Gastrocnemius medialis (tissue), 4 donors: ENCODE measurements at places on chromosomes 6 and 20.

DNA sequence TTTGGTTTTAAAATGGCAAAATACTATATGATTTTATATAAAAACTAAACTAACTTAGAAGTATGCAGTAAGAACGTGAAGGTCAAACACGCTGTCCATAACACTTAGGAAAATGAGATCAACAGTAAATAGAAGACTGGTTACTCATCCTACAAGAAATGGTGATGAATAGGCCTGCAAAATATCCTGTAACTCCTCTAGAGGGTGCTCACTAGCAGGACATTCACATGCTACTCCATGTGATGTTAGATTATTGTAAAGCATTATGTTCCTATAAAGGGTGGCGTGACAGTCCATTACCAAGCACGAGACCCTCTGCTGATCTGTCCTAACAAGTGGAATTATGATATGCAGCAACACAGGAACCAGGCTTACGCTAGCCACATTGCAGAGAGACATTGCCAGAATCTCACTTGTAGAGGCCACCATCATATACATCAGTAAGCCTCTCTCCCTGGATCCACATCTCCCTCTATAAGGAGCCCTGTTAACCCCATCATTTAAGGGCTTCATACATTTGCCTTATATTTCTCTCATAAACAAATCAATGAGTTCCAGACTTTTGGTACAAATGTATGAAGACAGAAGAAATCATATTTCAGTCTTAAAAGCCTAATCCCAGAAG is 18.0 kb upstream of the DEFB129 start:
- DNase-seq, result no peak
- no peak overlapping the region for H3K27ac ChIP-seq

- no peaks in the 10 kb centered on the region for H3K27me3 ChIP-seq
- no peak for DNase-seq
- H3K4me3 ChIP-seq, result no peak overlapping the region
- H3K4me1 ChIP-seq, result no peaks in the 10 kb centered on the region
- H3K36me3 ChIP-seq, result no peaks in the 10 kb centered on the region
- no peak overlapping the region for H3K27ac ChIP-seq
Observed at GRCh38 chr6:71707059-71707458, 179.3 kb upstream of the RIMS1 start.

GRCh38 chr20:10596710-10597121 is 77.1 kb downstream of the JAG1 start:
- no peak overlapping the region for H3K4me3 ChIP-seq
- H3K27ac ChIP-seq, result no peak overlapping the region
- no peak for DNase-seq
- no peaks in the 10 kb centered on the region for H3K27me3 ChIP-seq
- no peaks in the 10 kb centered on the region for H3K36me3 ChIP-seq

DNA sequence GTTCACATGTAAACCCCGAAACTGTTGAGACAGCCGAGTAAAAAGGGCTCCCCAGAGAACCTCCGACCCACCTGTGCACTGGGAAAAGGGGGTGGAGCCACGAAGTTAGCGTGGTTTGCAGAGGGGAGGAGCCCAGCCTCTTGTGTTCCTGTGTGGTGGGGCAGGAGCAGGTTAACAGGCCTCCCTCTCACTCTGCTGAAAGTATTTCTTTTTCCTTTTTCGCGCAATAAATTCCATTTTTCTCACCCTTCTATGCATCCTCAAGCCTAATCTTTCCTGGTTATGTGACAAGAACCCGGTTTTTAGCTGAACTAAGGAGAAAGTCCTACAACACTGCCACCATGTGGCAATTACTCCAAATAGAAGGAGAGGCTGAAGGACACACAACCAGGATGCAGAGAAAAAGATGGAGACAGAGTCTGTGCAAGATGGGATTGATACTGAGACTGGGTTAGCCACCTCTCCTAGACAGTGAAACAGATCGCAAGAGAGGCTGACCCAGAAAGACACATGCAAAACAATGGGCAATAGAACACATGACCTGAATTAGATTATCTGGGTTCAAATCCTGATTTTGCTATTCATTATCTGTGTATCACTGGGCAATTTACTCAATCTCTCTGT is 168.7 kb upstream of the PRSS16 start:
- H3K36me3 ChIP-seq, result no peaks in the 10 kb centered on the region
- H3K4me3 ChIP-seq, result no peak overlapping the region
- no peak overlapping the region for H3K27ac ChIP-seq
- no peak for DNase-seq

- H3K27ac ChIP-seq, result no peak overlapping the region
- no peak overlapping the region for H3K4me3 ChIP-seq
- no peak for DNase-seq
- H3K27me3 ChIP-seq, result no peaks in the 10 kb centered on the region
- H3K36me3 ChIP-seq, result no peaks in the 10 kb centered on the region
- H3K4me1 ChIP-seq, result no peaks in the 10 kb centered on the region
Observed at GRCh38 chr6:142378138-142378875, 76.5 kb downstream of the ADGRG6 start.

GRCh38 chr20:25605148-25605547 is 18.7 kb downstream of the NANP start:
- H3K4me1 ChIP-seq, result no peaks in the 10 kb centered on the region
- no peaks in the 10 kb centered on the region for H3K27me3 ChIP-seq
- H3K27ac ChIP-seq, result no peak overlapping the region
- DNase-seq, result no peak
- H3K4me3 ChIP-seq, result no peak overlapping the region

- H3K36me3 ChIP-seq, result no peaks in the 10 kb centered on the region
- H3K27ac ChIP-seq, result no peak overlapping the region
- no peak for DNase-seq
- no peak overlapping the region for H3K4me3 ChIP-seq
Observed at GRCh38 chr6:3414327-3415081, 42.3 kb downstream of the SLC22A23 start.

- no peaks in the 10 kb centered on the region for H3K4me1 ChIP-seq
- no peak for DNase-seq
- H3K27me3 ChIP-seq, result no peaks in the 10 kb centered on the region
- no peak overlapping the region for H3K27ac ChIP-seq
Observed at GRCh38 chr6:29872791-29873190, 45.2 kb downstream of the HLA-G start.

DNA sequence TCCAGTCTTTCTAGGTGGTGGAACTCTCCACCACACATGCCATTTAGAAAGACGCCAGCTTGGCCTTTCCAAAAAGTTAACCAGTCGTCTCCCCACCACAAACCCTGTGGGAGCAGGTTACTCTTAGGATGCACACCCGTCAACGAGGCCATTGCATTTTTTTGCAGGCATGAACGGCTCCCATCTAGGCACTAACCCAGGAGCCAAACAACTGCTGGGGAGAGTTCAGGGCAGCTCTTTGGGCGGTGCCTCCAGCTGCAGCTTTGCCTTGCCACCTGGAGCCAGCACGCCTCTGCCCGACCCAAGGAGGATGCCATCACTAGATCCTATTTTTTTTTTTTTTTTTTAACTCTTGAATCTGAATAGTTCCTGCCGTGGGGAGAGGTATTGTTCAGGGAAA is 39.9 kb downstream of the TBC1D7 start:
- no peaks in the 10 kb centered on the region for H3K27me3 ChIP-seq
- H3K4me3 ChIP-seq, result no peak overlapping the region
- no peaks in the 10 kb centered on the region for H3K36me3 ChIP-seq
- no peaks in the 10 kb centered on the region for H3K4me1 ChIP-seq

DNA sequence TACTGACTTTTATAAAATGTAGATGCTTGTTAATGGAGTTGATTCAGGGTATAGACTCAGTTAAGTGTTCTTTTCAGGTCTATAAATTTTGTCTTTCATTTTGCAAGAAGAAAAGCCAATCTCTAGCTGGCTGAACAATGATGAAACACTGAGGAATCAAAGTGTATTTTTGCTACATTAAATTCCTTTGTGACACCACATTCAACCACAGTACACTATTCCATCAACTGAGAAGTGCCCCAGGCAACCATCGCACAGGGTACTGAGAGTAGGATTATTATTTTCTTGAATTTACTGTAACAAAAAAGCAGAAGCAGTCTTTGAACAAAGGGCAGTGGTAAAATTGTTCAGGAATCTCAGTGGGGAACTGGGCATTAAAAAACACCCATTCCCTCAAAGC is 83.6 kb downstream of the PREP start:
- no peaks in the 10 kb centered on the region for H3K27me3 ChIP-seq
- H3K4me1 ChIP-seq, result peaks cover 62% of the 10 kb centered on the region
- no peak for DNase-seq
- H3K36me3 ChIP-seq, result no peaks in the 10 kb centered on the region

- H3K27ac ChIP-seq, result no peak overlapping the region
- no peak for DNase-seq
- peaks cover 84% of the 10 kb centered on the region for H3K36me3 ChIP-seq
- H3K4me1 ChIP-seq, result no peaks in the 10 kb centered on the region
Observed at GRCh38 chr6:167917551-167918154, 79.8 kb upstream of the KIF25 start.

DNA sequence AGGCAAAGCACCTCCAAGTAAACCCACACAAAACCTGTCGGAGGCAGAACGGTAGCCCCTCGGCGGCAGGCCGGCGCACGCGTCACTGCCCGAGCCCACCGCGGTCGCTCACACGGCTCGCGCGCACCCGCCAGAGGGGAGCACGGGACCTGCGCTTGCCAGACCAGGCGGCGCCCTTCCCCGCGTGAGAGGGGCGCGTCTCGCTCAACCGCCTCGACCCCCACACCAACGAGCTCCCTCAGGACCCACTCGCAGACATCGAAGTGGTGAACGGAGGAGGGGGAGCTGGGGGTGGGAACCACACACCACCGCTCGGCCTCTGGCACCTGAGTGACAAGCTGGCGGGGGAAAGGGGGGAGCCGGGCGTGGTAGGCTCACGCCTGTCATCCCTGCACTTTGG is 1513.4 kb upstream of the DEFB115 start:
- no peak overlapping the region for H3K4me3 ChIP-seq
- no peak for DNase-seq
- H3K27me3 ChIP-seq, result no peaks in the 10 kb centered on the region
- no peak overlapping the region for H3K27ac ChIP-seq

GRCh38 chr20:62977613-62978560 is 25.4 kb downstream of the SLC17A9 start:
- no peak overlapping the region for H3K4me3 ChIP-seq
- no peaks in the 10 kb centered on the region for H3K36me3 ChIP-seq
- H3K27ac ChIP-seq, result no peak overlapping the region
- no peak for DNase-seq
- H3K27me3 ChIP-seq, result peaks cover 80% of the 10 kb centered on the region
- no peaks in the 10 kb centered on the region for H3K4me1 ChIP-seq

GRCh38 chr6:148775161-148775560 is 28.3 kb downstream of the UST start:
- H3K27ac ChIP-seq, result no peak overlapping the region
- no peak for DNase-seq
- H3K4me3 ChIP-seq, result no peak overlapping the region
- H3K27me3 ChIP-seq, result no peaks in the 10 kb centered on the region
- no peaks in the 10 kb centered on the region for H3K36me3 ChIP-seq

- H3K4me3 ChIP-seq, result no peak overlapping the region
- no peaks in the 10 kb centered on the region for H3K36me3 ChIP-seq
- no peak overlapping the region for H3K27ac ChIP-seq
- no peaks in the 10 kb centered on the region for H3K27me3 ChIP-seq
- no peak for DNase-seq
Observed at GRCh38 chr20:57867181-57867803, 157.5 kb upstream of the PMEPA1 start.

- no peaks in the 10 kb centered on the region for H3K36me3 ChIP-seq
- no peaks in the 10 kb centered on the region for H3K27me3 ChIP-seq
- H3K4me3 ChIP-seq, result no peak overlapping the region
- no peaks in the 10 kb centered on the region for H3K4me1 ChIP-seq
- no peak for DNase-seq
- no peak overlapping the region for H3K27ac ChIP-seq
Observed at GRCh38 chr6:106370639-106371038, 10.1 kb downstream of the CRYBG1 start.

DNA sequence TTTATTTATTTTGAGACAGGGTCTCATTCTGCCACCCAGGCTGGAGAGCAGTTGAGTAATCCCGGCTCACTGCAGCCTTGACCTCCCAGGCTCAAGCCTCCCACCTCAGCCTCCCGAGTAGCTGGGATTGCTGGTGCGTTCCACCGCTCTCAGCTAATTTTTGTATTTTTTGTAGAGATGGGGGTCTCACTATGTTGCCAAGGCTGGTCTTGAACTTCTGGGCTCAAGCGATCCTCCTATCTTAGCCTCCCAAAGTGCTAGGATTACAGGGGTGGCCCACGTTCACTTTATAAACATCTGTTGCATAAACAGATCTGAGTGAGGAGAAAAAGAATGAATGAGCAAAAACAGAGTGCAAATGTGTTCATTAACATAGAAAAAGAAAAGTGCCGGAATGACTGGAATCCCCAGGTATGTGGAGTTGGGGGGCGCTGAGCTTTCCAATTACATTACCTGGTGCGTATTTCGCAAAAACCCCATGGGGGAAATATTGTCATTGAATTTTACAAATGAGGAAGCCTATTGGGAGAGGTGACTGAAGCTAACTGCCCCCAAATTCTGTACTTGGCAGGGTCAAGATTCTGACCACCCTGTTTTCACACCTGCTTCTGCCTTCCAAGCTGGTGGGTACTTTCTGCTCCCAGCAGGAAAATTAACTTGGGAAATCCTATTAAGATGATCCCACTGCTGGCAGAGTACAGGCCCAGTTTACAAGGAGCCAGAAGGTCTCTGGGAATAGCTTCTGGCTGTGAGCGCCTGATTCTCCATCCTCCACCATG is 207.7 kb upstream of the JARID2 start:
- no peaks in the 10 kb centered on the region for H3K27me3 ChIP-seq
- H3K4me1 ChIP-seq, result peaks cover 27% of the 10 kb centered on the region
- H3K4me3 ChIP-seq, result no peak overlapping the region
- H3K27ac ChIP-seq, result peak overlapping the region; percentile 85
- H3K36me3 ChIP-seq, result no peaks in the 10 kb centered on the region
